Stimulated activated CD8-positive, alpha-beta memory T cell treated with anti-CD3 and anti-CD28 coated beads, Interleukin-4, amount 100 ng/mL, for 1 hour (primary cell): ENCODE measurements at places on chromosomes 6 and 20.

DNA sequence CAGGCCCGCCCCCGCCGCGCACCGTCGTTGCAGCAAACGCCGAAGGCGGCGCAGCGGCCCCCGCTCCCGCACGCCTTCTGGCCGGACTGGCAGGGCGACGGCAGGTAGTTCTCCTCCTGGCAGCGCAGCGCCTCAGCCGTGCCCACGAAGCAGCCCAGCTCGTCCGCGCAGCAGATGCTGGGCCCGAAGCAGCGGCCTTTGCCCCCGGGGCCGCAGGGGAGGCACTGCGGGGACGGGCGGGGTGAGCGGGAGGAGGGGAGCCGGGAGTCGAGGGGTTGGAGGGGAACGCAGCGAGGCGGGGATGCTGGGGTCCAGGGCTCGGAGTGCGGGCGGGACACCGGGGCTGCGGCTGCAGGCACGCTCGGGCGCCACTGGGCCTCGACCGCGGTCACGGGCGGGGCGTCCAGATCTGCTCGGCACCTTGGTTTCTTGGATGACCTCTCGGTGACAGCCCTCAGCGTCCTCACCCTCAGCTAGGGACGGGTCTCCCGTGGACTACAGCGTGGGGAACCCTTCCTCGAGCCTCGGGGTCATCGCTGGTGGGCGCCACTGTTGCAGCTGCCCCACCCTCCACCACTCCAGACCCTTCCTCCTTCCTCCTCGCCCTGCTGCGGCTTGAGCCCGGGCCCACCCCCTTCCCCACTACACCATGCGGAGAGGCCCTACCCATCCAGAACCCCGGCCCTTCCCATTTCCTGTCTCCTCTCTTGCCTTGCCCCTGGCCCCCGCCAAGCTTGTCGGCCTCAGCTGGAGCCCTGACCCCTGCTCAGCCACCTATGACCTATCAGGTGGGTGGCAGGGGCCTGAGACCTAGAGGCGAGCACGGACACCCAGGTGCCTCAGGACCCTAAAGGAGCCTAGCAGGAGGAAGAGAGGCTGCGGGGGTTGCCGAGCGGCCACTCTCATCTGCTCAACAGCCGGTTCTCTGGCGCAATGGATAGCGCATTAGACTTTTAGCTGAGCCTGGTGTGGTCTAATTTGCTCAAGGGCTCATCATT, 1.3 kb downstream of the AVP start:
- no peak for DNase-seq

DNA sequence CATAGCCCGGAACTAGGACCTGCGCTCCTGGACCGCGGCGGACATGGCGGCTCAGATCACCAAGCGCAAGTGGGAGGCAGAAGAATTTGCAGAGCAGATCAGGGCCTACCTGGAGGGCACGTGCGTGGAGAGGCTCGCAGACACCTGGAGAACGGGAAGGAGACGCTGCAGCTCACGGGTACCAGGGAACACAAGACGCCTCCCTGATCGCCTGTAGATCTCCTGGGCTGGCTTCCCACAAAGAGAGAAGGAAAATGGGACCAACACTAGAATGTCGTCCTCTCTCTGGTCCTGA, 15.1 kb upstream of the HLA-A start:
- no peak for DNase-seq

DNA sequence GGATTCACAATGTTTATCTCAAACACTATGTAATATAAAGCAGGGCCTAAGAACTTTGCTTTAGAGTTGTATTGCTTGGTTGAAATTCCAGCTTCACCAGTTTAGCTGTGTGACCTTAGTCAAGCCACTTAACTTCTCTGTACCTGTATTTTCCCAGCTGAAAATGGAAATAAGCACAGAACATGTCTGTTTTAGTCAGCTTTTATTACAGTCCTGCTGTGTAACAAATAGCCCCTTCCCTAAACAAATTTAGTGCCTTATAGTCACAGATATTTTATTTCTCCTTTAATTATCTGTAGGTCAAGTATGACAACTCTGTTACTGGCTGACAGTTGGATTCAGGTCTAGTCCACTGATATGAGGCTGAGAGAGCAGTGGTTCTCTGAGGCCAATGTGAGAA, 56.0 kb upstream of the JAG1 start:
- no peak for DNase-seq

- no peak for DNase-seq
Measured at GRCh38 chr20:32338665-32339064, 19.5 kb upstream of the ASXL1 start.

DNA sequence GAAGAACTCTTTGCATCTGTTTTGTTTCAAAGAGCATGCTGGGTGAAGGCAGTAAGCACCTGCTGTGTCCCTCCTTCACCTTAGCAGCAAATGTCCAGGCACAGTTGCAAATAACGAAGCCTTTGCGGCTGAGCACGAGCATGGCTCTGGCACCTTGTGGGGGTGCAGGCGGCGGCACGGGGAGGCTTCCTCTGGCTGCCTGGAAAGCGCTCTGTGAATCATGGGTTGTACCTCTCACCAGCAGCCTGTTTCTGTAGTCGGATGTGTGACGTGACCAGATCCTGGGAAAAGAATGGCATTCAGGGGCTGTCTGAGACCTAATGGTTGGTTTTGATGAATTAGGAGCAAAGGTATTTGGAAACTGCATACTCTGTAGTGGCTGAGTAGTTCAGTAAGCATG, 144.8 kb downstream of the DTNBP1 start:
- no peak for DNase-seq

DNA sequence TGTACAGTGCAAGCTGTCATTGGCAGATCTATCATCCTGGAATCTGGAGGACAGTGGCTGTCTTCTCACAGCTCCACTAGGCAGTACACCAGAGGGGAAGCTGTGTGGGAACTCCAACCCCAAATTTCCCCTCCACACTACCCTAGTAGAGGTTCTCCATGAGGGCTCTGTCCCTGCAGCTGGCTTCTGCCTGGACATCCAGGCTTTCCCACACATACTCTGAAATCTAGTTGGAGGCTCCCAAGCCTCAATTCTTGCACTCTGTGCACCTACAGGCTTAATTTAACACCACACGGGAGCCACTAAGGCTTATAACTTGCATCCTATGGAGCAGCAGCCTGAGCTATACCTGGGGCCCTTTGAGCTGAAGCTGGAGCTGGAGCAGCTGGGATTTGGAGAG, 43.0 kb upstream of the TRIM39 start:
- no peak for DNase-seq

DNA sequence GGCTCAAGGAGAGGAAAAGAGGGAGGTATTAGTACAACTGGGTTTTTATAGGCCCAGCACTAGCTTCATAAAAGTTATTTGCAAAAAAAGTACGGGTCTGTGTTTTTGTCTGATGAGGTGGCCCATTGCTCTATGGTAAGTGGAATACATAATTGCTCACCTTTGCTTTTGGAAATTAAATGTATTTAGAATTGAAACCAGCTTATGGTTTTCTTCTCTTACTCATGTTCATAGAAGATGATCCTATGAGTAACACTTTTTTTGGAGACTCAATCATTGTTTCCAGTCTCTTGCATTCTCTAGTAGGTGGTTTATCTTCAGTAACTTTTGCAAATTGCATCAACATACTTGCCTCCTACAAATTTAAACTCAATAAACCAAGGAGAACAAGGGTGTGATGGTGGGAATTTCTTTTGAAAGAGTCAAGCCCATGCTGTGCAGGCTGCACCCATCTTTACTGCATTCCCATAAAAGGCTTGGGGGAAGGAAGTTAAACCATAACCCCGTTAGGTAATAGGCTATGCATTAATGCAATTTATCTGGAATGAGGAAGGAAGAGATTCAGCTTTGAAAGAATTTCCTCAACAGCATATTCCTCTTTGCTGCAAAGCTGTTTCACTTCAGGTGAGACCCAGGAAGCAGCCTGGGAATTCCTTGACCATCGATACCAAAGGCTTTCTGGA, 48.5 kb upstream of the EDN1 start:
- no peak for DNase-seq

GRCh38 chr6:145551164-145551563, 184.2 kb downstream of the EPM2A start:
- no peak for DNase-seq

DNA sequence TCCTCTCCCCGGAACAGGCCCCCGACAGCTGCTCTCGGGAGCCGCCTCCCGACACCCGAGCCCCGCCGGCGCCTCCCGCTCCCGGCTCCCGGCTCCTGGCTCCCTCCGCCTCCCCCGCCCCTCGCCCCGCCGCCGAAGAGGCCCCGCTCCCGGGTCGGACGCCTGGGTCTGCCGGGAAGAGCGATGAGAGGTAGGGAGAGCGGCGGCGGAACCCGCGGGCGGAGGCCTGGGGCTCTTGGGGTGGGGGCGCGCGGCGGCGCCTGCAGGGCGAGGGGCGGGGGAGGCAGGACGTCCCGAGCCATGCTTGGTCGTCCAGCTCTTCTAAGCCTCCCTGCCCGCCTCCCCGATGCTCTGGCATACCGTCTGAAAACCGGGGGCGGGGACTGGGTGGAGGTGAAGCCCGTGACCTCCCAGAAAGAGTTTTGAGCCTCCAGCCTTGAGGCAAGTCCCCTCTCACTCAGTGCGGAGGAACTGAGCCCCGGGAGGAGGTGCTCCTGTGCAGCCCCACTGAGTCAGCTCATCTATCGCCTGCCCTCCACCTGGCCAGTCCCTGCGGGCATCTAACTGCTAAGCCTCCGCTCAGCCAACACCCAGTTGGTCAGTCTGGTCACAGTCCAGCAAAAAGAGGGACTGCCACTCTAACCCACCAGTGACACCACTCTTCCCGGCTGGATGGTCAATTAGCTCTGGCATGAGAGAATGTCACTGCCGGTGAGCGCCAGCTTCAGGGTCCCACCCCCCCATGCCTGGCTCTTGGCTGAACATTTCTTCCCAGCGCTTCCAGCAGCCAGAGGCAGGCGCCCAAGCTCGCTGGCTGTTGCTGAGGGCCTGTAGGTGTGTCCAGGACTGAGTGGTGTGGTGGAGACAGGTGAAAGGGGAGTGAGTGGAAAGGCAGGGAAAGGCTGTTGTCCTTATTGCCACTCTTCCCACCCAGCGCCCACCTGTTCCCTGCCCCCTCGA, 482 bp downstream of the DDR1 start:
- DNase-seq: no peak

DNA sequence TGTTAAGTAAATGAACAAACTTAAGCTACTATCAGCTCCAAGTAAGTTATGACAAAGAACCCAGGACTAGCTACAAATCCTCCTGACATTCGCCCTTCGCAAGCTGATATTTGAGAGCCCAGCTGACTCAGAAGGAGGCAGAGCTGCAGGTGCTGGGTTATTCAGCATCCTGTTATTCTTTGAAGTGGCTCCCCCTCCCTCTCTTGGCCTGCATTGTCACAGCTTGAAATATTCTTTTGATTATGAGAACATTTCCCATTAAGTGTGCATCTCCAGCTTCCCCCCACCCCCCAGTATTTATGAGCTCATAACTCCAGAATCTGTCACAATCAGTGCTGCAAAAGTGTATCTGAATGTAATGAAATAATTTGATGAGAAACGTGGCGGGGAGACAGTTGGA, 78.8 kb upstream of the RALY start:
- no peak for DNase-seq

DNA sequence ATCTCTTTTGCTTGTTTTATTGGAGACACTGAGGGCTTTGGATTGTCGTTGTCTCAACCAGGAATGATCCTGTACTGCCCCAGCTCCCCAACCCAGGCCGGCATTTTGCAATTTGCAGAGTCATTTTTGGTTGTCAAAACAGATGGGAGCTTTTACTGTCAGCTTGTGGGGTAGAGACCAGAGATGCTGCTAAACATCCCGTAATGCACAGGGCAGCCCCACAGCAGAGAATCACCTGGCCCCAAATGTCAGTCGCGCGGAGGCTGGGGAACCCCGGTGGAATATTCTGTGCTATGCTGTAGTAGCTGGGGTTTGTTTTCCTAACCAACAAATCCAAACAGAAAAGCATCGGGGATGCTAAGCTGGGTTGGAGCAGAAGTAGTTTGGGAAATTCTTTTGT, 99.7 kb downstream of the TSHZ2 start:
- DNase-seq: no peak

- no peak for DNase-seq
Measured at GRCh38 chr6:31879143-31879542, 346 bp upstream of the SLC44A4 start.

GRCh38 chr6:66478705-66479104, 771.7 kb upstream of the EYS start:
- DNase-seq: no peak

DNA sequence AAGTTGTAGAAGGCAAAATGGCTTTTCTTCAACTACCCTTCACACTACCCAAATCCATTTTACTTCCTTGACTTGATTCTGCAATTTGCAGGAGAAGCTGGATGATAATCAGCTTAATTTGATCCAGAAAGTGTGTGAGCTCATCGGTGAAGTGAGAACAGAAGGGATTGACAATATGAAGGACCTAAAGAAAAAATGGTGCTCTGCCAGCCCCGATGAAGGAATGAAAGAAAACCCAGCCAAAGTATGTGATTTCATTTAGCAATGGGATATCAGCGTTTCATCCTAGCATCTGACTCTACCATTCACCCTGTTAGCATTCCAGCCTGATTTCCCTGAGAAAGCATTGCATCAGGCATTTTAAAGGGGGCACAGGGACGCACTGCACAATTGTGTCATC, 41.5 kb downstream of the CD164 start:
- DNase-seq: no peak

GRCh38 chr6:129853996-129854711, 7.0 kb downstream of the TMEM244 start:
- no peak for DNase-seq

DNA sequence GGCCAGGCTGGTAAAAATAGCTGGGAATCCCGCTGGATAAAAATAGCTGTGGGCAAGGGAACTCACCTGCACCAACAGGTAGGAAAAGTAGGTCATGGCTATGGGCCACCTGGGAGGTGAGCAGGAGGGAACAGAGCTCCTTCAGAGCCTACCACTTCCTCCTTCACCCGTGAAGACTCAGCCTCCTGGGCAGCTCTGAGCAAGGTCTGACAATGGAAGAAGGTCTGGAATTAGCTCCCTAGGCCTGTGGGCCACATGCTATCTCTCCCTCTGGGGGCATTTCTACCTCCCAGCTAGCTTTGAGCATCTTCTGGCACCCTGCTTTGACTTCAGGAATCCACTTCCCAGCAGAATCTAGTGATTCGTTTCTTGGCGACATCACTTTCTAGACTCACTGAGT, 153.9 kb downstream of the MRPL14 start:
- DNase-seq: no peak

DNA sequence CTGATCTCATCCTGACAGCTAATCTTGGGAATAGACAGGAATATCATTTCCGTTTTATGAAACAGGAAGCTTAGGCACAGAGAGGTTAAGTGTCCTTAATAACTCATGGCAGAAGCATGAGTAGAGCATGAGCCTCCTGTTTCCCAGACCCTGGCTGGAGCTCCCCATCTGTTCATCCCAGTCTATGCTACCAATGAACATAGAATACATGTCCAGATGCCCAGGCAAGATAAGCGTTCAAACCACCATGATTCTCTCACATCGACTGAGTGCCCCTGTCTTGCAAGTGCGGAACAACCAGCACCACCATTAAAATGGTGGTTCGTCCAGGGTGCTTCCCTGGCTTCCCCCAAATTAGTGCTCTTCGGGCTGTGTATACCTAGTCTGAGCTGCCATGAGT, 217.1 kb downstream of the FARS2 start:
- DNase-seq: no peak
